Activated CD4-positive, alpha-beta T cell treated with anti-CD3 and anti-CD28 coated beads, Interleukin-2, amount 10 ng/mL, durations not matched to agents 24 days and 14 days (primary cell): ENCODE measurements at places on chromosomes 16 and 17.

GRCh38 chr17:77487677-77488530, 347.1 kb downstream of the SEC14L1 start:
- DNase-seq, result no peak

DNA sequence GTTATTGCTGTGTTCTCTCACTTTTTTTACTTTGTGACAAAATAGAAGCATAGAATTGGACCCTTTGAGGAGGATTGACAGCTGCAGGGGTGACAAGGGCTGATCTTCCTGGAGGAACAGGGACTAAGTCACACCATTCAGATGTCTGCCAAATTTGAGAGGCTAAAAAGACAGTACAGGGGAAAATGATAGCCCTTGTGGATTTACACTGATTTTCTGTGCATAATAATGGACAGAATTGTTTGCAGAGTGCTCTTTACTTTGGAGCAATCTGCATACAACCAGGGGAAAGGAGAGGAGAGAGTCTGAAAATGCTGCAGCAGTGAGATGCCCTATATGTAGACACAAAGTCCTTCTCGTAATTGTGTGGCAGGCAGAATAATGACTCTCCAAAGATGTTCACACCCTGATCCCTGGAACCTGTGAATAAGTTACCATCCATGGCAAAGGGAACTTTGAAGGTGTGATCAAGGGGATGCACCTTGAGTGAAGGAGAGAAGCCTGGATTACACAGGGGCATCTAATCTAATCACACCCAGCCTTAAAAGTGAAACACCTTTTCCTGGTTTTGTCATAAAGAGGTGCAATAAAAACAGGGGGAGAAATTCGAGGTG, 221.4 kb upstream of the CPHXL start:
- DNase-seq, result no peak

DNA sequence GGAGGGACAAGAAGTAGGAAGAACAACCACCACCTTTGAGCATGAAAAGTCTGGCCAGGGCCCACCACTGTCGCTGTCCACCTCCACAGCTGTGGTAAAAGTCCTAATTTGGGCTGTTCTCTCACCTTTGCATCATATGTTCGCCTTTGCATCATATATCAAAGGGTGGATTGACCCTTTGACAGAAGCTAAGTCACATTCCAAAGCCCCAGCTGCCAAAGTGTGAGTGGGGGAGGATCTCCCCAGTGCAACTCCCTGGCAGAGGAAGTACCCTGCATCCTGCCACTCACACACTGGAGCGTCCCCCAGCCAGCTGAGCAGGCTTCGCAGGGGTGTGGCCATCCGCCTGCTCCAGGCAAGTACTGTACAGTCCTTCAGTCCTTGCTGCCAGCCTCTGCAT, 12.7 kb upstream of the SPECC1 start:
- no peak for DNase-seq

GRCh38 chr17:39716073-39716818, 14.1 kb downstream of the MIEN1 start:
- no peak for DNase-seq

DNA sequence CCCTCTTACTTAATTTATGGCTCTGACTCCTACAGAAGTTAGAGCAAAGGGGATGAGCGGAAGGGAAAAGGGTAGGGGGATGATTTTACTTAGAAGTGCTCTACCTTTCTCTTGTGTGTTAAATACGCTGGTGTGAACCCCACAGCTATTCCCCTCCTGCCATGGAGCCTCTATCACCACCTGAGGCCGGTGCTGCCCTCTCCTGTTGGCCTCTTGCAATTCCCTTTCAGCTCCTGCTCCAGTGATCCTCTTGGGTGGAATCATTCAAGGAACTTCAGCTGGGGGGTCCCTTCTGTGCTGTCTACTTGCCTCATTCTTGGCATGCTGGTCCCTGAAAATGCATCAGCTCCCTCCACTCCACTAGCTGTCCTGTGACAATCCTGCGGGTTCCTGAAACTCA, 41.8 kb upstream of the CDH8 start:
- no peak for DNase-seq

- DNase-seq, result no peak
These were observed 31.0 kb upstream of the SMPD3 start for GRCh38 chr16:68479271-68479670.

DNA sequence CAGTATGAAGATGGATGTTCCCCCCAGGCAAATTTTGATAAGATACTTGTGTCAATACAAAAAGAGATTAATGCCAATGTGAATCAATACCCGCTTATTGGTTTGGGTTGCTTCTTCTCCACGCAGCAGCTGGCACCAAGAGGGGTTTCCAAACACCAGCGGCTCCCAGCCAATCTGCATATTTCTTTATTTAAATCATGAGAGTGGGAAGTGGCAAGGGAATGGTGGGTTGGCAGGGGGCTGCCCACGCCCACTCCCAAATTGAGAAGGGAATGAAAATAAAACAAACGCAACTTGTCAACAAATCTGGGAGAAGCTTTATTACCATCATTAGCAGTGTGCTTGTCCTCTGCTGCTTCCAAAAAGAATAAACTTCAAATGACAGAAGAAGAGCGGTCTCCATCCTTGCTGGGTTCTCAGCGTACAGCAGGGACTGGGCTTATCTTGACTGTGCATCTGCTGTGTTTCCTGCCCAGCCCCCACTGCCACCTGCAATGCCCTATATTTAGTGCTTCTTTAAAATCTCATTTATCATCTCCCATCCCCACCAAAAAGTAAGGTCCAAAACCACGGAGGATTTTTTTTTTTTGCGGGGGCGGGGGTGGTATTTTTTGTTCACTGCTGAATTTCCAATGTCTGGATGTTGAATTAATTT, 34.9 kb upstream of the C16orf78 start:
- no peak for DNase-seq

GRCh38 chr16:89442990-89443726, 47.2 kb downstream of the ANKRD11 start:
- DNase-seq, result no peak

- DNase-seq, result peak; percentile 78
These were observed 690 bp downstream of the RHOT1 start for GRCh38 chr17:32142857-32143526.

GRCh38 chr17:47338026-47338425, 14.3 kb downstream of the EFCAB13 start:
- no peak for DNase-seq

GRCh38 chr16:80164966-80165550, 375.7 kb upstream of the DYNLRB2 start:
- DNase-seq, result no peak

- no peak for DNase-seq
These were observed 1265.1 kb downstream of the CDH8 start for GRCh38 chr16:60771138-60771537.

DNA sequence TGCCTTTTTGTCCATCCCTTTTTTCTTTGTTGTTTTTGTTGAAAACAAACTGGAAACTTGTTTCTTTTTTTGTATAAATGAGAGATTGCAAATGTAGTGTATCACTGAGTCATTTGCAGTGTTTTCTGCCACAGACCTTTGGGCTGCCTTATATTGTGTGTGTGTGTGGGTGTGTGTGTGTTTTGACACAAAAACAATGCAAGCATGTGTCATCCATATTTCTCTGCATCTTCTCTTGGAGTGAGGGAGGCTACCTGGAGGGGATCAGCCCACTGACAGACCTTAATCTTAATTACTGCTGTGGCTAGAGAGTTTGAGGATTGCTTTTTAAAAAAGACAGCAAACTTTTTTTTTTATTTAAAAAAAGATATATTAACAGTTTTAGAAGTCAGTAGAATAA, 4.9 kb downstream of the SOX9 start:
- no peak for DNase-seq

DNA sequence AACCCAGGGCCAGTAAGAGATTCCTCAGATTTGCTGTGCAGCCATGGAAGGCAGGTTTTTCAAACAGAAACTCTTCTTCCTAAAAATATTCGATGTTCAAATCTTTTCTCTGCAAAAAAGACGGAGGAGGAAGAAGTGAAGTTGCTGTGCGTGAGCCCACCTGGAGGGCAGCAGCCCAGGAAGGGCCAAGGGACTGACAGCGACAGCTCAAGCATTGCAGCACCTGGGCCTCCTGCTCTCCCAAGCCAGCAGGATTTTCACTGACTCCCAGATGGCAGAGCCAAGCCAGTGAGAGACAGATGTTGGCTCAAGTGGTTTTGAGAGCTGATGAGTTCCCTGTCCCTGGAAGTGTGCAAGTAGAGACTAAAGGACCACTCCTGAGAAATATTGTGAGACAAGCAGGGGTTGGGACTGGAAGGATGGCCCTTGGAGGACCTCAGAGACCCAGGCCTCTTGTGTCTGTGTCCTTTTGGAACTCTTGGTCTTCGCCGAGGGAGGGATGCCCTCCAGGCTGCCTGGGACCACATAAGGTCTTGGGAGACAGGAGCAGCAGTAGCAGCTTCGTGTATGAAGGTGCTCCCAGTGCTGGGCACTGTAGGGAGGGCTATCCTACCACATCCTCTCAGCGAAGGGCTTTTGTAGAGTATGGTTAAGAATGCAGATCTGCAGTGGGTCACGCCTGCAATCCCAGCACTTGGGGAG, 29.3 kb upstream of the TNFRSF13B start:
- no peak for DNase-seq

- DNase-seq, result no peak
These were observed 183.3 kb downstream of the CEP112 start for GRCh38 chr17:66008680-66009079.

GRCh38 chr16:67236563-67237395, 9.8 kb downstream of the TMEM208 start:
- peak; percentile 95 for DNase-seq

DNA sequence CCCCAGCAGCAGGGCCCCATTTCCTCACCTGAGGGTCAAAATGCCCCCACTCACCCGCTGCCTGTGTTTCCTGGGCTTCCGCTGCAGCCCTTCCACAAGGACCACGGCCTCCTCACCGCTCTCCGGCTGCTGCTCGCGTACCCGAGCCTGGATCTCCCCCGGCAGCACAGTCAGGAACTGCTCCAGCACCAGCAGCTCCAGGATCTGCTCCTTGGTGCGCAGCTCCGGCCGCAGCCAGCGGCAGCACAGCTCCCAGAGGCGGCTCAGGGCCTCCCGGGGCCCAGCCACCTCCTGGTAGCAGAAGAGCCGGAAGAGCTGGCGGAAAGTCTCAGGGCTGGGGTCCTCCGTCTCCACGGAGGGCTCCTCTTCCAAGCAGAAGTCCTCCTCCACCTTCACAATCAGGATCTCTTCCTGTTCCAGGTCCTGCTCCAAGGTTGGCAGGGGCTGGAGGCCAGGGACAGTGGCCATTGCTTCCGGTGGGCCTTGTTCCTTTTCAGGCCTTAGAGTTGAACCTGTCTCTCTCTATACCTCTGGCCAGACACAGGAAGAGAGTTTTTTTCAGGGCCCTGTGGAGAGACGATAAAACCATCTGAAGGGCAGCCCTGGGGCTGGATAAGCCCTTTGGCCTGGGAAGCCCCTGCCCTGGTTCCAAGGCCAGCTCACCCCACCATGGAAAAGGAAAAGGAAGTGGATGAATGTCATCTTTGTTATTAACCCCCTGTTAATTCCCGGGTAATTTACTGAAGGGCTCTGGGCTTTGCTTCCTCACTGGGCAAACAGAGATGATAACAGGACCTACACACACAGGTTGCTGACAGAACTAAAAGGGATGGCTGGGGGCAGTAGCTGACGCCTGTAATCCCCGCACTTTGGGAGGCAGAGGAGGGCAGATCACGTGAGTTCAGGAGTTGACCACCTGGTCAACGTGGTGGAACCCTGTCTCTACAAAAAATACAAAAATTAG, 1.2 kb downstream of the ZNF500 start:
- DNase-seq, result no peak
